Cardiac fibroblast (primary cell): ENCODE measurements at places on chromosomes 16 and 17.

DNA sequence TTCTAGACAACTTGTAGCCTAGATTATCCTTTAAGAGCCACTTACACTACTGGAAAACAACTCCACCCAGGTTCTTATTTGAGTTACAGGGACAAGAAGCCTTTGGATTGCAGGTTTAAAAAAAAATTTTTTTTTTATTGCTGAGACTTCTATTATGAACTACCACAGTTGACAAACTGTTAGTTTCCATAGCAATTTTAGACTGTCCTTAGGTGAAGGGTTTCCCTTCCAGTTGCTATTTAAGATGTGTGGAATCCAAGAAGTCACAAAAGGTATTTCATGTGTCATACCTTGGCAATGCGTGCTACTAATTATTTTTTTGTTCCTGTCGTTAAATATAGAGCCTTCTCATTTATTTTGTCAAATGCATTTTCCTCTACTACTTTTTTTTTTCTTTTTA, 253.2 kb downstream of the PRKCA start:
- no peak for DNase-seq

GRCh38 chr16:79734721-79735120, 134.2 kb upstream of the MAF start:
- no peak for DNase-seq

DNA sequence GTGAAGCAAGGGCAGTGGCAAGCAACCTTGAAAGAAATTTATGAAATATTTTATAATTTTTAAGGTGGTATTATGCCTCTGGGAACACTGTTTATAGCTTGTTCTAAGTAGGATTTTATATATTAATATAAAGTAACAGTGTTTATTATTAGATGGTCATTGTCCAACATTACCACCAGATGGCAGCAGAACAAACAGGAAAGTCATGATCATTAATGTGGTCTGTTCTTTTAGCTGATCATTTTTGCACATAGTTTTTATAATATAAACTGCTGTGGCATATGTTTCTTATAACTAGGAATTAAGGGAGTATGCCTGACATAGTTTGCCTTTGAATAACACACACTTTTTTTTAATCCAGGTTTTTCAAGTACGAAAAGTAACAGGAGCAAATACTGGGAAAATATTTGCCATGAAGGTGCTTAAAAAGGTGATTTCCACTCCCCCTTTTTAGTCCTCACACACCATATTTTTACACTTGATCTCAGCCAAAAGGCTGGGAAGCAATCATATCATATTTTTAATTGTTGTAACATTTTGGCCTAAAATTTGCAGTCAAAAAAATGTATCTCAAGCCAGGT, 21.4 kb downstream of the RPS6KB1 start:
- DNase-seq: peak; percentile 64

- no peak for DNase-seq
These were observed 352.5 kb downstream of the NPIPA8 start for GRCh38 chr16:17983847-17984639.

GRCh38 chr16:11556945-11557720, 29.6 kb downstream of the LITAF start:
- no peak for DNase-seq

- no peak for DNase-seq
These were observed 722.9 kb upstream of the EEF2KMT start for GRCh38 chr16:5820472-5820871.

DNA sequence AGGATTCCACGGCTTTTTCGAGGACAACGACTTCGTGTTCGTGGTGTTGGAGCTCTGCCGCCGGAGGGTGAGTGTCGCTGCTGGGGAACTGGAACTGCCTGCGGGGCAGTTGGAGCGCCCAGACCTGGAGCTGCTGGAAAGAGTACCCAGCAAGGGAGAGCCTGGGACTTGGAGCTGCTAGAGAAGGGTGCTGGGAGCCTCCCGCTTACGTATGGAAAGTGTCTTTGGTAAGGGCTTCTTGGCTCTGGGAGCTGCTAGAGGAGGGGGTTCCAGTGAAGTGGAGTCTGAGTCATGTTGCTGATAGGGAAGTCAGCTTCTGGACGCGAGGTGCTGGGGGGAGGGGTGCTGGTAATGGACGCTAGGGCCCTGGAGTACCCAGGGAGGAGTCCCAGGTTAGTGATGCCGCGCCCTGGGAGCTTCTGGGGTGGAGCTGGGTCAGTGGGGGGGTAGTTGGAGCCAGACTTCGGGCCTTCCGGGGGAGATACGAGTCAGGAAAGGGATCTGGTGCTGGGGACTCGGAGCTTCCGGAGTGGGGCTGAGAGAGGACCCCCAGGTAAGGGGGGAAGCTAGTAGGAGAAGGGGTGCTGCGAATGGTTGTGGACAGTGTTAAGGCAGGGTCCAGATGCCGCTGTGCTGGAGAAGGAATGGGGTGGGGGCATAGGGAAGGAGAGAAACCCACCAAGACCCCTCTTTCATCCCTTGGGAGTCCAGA, 741 bp downstream of the PLK1 start:
- peak; percentile 27 for DNase-seq

DNA sequence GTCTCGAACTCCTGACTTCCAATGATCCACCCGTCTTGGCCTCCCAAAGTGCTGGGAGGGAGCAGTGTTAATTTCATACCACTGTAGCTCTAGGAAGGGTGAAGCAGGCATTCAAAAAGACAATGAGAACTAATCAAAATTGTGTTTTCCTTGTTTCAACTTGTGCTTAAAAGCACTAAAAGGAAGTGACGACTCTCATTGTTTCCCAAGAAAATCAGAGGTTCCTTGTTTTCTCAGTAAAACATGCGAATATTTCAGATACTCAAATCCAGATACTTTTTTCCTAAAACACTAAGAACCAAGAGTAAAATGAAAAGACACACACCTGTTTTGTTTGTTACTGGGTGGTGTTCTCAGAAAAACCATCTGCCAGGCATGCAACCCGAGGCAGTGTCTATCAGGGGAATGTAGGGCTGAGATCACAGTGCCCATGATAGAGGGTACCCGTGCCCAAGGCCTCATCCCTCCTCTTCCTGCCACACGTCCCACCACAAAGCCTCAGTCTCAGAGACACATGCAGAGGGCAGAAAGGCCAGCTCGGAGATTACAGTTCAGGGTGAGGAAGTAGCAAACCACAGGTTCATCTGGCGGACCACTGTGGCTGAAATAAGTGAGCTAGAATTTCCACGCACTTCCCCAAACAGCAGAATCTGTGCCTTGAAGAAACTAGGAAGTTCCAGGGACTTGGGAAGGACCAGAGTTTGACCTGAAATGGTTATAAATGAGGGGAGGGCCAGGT, 33.7 kb downstream of the GINS3 start:
- no peak for DNase-seq

DNA sequence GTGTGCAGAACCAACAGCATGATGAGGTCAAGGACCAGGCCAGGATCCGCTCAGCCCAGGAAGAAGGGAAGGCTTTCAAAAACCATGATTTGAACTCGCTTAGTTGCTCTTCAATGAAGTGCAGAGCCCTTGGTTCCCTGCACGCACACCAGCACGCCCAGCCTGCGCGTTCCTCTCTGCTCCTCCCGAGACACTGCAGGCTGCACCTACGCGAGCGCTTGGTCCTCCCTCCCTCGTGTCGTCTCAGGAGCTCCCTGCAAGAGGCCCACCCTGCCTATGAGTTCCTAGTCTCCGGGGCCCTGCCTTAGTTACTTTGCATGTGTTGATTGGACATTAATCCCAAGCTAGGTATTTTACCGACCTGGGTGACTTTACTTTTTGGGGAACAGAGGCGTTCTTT, 132.9 kb upstream of the TNRC6C start:
- DNase-seq: no peak

- no peak for DNase-seq
These were observed 752 bp downstream of the TBC1D24 start for GRCh38 chr16:2475413-2476344.

GRCh38 chr17:31677036-31677435, 182.0 kb downstream of the COPRS start:
- no peak for DNase-seq

GRCh38 chr16:13437413-13437795, 482.6 kb upstream of the ERCC4 start:
- DNase-seq: no peak

DNA sequence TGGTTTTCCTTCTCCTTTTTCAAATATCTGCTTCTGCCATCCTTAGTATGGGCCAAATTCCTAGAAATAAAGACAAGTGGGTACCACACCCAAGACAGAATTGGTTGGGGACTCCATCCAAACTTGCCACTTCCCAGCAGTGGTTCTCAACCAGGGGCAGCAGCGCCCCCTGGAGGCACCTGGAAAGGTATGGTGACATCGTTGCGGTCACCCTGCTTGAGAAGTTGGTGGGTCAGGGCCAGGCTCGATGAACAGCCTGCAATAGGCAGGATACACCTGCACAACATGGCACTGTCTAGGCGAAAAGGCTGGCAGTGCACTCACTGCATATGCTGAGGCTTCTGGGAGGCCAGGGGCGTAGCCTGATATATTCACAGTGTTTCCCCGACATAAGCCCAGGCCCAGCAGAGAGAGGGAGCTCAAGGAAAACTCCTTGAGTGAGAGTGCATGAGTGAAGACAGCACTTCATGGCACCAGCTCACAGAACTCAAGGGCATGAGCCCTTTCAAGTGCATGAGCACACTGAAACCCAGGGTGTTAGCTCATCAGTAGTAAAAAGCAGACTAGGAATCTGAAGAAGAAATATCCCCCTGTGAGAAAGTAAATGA, 57.7 kb downstream of the CMC2 start:
- peak; percentile 66 for DNase-seq

- DNase-seq: no peak
These were observed 124.0 kb downstream of the GP2 start for GRCh38 chr16:20203272-20203671.

DNA sequence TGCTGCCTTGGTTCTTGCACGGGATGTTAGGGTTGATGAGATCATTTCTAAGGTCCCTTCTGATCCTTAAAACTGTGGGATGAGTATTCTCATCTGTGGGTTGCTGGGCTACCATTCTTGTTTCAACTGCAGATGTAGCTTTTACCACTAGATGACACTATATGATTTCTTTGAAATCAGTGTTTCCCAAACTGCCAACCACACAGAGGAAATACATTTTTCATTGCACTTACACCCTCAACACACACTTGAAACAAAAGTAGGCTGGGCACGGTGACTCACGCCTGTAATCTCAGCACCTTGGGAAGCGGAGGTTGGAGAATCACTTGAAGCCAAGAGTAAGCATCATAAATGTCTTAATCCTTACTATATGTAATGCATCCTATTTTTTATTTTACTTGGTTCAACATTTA, 15.3 kb downstream of the LCMT1 start:
- DNase-seq: peak; percentile 89

GRCh38 chr16:3607161-3607560, 4.2 kb downstream of the SLX4 start:
- no peak for DNase-seq

DNA sequence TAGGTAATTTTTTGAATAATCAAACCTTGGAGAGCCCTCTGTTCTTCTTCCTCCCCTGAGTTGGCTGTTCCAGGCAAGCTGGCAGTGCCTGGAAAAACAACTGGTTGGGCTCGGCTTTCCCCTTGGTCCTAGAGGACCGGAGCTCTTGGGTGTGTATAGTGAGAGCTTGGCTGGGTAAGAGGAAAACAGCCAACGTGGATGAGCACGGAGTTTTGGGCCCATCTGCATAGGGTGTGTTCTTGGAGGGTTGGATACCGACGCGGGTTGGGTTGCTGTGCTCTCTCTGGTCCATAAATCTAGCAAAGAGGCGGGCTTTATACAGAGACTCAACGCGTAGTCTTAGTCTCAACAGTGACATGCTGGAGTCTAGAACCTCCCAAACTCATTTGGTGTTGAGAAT, 23.2 kb downstream of the ITGB3 start:
- DNase-seq: peak; percentile 88

GRCh38 chr16:73599351-73599750, 551.4 kb upstream of the ZFHX3 start:
- no peak for DNase-seq

GRCh38 chr16:745739-746138, 4.9 kb upstream of the CIAO3 start:
- DNase-seq: no peak

DNA sequence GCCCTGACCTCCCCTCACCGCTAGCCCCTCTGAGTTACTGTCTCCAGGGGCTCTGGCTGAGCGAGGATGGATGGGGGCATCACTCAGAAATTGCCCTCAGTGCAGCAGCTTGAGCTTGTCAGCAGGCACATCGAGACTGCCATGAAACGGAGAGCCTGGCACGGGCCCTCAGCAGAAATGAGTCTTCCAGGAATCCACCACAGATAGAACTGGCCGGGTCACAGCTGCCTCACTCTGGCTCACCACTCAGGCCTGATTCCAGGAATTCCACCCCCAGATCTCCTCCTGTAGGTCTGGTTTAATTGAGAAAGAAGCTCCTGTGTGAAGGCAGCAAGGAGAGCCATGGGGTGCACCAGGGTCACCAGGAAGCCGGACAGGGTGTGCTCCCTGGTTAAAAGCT, 85.5 kb downstream of the GSG1L start:
- DNase-seq: peak; percentile 4

DNA sequence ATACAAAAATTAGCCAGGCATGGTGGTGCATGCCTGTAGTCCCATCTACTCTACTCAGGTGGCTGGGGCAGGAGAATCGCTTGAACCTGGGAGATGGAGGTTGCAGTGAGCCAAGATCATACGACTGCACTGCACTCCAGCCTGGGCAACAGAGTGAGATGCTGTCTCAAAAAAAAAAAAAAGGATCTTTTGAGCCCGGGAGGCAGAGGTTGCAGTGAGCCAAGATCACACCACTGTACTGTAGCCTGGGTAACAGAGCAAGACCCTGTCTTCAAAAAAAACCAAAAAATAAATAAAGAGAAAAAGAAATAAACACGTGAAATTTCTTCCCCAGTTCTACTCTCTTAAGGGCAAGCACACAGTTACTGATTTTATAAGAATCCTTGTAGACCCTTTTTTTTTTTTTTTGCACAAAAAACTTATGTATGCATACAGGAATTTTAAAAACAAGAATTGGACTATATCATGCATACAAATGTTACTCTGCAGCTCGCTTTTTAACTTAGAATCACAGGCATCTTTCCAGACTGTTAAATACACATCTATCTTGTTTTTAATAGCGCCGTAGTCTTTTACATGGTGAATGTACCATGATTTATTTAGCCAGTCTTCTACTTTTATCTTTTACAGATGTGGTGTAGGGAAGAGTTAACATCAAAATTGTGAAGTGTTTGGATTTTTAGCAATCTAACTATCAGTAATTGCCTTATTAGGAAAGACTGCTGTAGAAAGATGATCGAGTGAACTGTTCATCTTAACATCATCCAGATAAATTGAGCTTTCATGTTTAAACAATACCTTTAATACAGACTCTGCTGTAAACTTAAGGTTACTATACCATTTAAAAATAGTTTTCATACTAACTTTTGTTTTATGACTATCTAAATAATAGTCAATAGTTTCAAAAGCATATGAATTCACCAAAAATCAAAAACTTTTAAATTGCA, 14.6 kb downstream of the CDH3 start:
- DNase-seq: no peak

- peak; percentile 66 for DNase-seq
These were observed 20.5 kb downstream of the MYO15A start for GRCh38 chr17:18129041-18129502.

DNA sequence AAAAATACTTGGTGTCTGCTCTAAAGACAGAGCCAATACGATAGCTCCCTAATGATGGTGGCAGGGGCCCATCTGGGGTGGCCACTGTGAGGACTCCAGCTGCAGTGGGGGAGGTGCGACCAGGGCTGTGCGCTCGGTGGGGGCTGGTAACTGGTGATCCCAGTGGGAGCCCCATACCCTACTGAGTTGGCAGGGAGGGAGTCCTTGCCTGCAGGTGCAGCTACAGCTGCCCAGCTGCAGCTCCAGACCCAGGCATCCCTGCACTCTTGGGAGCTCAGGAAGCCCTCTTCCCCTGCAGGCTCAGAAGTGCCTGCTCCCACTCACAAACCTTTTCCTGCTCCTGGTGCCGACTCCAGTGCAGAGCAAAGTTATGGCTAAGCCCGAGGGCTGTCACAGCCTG, 31.2 kb upstream of the KIF2B start:
- DNase-seq: no peak

GRCh38 chr17:7864995-7865650, 7.3 kb downstream of the CYB5D1 start:
- peak; percentile 44 for DNase-seq
